AG10803 (cell line): ENCODE measurements at places on chromosomes 7 and 10.

- DNase-seq = peak; percentile 69
These were observed 57.3 kb downstream of the NRP1 start for GRCh38 chr10:33277135-33277536.

GRCh38 chr10:125392609-125393008, 232.2 kb upstream of the CTBP2 start:
- no peak for DNase-seq

GRCh38 chr7:28015169-28015568, 165.4 kb downstream of the JAZF1 start:
- DNase-seq = no peak

- DNase-seq = no peak
These were observed 5.8 kb upstream of the SCD start for GRCh38 chr10:100340948-100341847.

DNA sequence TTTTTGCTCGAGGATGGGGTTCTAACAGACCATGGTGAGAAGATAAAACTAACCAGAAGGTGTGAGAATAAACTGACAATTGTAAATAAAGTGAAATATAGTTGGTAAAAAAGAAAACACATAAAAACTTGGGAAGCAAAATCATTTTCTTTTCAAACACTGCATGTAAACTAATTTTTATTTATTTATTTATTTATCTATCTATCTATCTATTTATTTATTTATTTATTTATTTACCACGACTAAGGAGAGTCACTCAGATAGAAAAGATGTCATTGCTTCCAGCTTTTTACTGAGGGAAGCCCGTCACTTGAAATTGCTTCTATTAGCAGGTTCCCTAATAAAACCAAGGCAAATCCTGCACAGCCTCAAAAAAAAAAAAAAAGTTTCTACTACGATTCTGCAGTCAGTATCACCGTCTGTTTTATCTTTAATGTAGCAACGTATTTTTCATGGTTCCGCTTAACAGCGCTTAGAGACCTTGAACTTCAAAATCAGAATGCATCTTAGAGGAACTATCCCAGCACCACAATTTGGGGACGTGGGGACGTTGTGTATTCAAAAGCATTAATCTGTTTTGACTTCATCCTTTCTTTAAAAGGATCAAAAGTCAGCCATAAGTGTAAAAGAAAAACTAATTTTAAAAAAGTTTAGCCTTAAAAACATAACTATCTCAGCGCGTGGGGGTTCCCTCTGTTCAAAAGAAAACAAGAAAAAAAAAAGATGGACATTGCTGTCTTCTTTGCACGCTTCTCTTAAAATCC, 33.3 kb upstream of the EBLN1 start:
- no peak for DNase-seq

DNA sequence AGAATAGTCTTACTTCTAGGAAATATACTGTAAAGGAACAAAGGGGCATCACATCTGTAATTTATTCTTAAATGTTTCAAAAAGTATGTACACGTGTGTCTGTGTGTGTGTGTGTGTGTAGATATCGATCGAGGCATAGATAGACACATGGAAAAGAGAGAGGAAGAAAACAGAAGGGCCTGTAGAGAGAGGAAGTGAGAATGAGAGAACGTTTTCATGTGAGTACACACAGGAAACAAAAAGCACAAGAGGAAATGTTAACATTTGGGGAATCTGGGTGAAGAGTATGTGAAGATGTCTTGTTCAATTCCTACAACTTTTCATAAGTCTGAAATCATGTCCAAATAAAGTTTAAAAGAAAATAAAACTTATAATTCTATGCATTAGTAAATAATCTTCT, 286.5 kb upstream of the SORCS1 start:
- DNase-seq = no peak

DNA sequence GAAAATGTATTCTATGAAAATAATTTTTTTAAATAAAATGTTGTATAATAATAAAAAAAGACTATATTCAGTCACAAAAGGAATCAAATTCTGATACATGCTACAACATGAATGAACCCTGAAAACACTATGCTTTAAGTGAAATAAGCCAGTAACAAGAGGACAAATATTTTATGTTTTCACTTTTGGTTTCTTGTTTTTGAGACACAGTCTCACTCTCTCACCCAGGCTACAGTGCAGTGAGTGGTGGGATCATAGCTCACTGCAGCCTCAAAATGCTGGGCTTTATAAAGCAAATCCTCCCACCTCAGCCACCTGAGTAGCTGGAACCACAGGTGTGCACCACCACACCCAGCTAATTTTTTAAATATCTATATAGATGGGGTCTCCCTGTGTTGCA, 64.2 kb downstream of the CNOT4 start:
- DNase-seq = no peak

DNA sequence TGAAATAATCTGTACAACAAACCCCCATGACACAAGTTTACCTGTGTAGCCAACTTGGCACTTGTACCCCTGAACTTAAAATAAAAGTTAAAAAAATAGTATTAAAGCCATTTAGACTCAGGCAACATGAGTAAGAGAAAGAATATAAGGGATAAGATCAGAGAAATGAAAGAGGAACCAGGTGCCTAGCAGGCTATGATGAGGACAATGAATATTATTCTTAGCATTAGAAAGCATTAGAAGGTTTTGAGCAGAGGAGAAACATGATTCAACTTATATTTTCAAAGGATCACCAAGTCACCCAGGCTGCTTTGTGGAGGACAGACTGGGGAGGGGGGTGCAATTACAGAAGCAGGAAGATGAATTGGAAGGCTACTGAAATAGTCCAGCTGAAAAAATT, 48.1 kb upstream of the TES start:
- DNase-seq = no peak

GRCh38 chr7:5283421-5284303, 919 bp downstream of the SLC29A4 start:
- DNase-seq = no peak

- DNase-seq = no peak
These were observed 90.3 kb downstream of the CCNY start for GRCh38 chr10:35426657-35427056.
